Dorsolateral prefrontal cortex (tissue), 122 donors: ENCODE measurements at places on chromosomes 16 and 17. TPM values are rescaled to one million over a fixed set of nuclear protein-coding genes. Genes with fewer than 3 reads are reported as not detected.

Gene DRC3
- 3.0 TPM for total RNA-seq

DNA sequence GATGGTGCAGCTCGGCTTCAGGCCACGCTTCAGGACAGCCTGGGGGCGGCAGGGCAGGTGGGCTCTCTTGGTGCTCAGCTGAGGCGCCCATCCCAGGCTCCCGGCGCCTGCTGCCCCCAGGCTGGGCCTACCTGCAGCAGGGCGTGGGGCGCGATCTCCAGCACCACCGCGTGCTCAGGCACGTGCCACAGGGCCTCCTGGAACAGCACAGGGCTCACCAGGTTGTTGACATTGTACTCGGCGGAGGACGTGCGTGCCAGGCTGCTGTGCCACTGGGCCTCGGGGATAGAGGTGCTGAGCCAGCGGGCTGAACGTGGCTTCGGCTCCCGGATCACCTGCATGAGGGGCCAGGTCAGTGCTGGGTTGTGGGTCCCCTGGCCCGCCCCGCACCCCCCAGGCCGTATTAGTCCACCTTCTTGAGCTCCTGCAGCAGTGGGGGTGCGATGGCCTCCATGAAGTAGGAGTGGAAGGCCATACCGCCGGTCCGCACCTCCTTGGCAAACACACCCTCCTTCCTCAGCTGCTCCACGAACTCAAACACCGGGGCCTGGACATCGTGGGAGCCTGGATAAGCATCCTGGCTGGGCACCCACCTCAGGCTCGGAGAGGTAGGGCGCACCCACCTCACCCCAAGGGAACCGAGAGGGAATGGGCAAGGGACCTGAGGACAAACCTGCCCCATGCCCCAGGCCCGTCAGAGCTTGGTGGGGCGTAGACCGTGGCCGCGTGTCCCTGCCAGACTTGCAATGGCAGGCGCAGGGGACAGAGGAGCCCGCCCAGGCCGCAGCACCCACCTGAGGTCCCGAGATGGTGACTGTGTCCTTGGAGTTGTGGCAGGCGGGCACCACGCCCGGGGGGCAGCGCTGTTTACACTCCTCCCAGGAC, 9.0 kb downstream of the FASN start:
- DNase-seq: no peak

DNA sequence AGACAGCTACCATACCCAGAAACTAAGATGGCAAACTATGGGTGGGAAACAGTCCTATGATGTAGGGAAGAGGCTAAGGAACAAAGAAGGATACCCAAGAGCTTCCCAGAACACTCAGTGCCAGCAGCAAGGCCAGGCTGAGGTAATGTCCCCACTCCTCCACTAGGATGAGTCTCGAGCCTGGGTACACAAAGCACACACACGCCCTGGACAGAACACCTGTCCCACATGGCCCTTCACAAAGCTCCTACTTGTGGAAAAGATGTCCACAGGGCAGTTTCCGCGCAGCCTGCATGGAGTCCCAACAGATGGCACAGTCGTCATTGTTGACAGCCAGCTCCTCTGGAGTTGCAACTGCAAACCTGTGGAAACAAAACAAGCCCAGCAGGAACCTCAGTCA, 23.9 kb downstream of the AMFR start:
- no peak for DNase-seq

DNA sequence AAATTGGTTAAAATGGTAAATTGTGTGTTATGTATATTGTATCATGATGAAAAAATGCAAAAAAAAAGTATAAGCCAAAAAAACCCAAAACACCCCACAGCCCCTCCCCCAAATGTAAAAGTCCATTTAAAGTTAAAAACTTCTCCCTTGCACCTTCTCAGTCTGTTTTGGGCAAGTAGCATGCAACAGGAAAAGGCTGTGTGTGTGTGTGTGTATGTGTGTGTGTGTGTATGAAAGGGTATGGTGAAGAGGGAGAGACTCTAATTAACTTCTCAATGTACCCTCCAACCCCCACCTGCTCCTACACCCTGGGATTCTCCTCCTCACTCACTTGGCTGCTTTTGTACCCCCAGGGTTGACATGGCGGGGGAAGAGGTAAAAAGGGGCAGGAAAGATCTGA, 9.2 kb upstream of the GGT6 start:
- no peak for DNase-seq

- no peak for DNase-seq
Measured at GRCh38 chr16:65222049-65222448, 100.2 kb upstream of the CDH11 start.

Gene JUP
- 41.0 TPM for total RNA-seq

DNA sequence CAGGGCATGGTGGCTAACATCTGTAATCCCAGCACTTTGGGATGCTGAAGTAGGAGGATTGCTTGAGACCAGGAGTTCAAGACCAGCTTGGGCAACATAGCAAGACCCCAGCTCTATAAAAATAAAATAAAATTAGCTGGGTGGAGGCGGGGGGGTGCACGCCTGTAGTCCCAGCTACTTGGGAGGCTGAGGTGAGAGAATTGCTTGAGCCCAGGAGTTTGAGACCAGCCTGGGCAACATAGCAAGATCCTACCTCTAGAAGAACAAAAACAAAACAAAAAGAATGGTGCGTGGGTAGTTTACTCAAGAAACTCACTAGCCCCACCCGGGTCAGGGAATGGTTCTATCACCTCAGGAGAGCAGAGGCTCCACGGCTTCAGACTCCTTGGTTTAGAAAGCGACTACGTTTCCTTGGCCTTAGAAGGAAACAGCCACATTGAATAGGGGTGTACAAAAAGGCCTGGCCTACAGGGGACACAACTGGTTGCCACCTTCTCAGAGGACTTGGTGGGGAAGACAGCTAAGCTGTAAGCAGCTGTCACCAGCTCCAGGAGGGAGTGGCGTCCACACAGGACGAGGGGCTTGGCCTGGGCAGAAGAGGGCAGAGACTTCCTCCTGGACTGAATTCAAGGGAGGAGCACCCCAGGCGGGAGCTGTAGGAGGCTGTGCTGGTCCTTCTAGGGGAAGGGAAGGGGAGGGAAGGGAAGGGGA, 716 bp downstream of the TK1 start:
- DNase-seq: no peak

DNA sequence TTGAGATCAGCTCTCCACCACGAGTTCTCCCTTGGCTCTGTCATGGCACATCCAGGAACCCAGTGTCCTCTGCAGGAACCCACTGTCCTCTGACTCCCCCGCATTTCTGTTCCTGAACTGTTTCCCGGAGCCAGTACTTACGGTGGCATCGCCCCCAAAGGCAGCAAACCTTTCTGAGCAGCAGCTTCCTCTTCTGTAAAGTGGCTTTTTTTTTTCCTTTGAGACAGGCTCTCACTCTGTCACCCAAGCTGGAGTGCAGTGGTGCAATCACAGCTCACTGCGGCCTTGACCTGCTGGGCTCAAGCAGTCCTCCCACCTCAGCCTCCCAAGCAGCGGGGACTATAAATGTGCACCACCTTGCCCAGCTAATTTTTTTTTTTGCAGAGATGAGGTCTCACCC, 32.2 kb downstream of the NAGPA start:
- DNase-seq: peak; percentile 72

Gene PPL
- total RNA-seq: 20.4 TPM

Gene GPR139
- not detected for total RNA-seq

GRCh38 chr16:87143661-87144121, 173.5 kb downstream of the C16orf95 start:
- no peak for DNase-seq

DNA sequence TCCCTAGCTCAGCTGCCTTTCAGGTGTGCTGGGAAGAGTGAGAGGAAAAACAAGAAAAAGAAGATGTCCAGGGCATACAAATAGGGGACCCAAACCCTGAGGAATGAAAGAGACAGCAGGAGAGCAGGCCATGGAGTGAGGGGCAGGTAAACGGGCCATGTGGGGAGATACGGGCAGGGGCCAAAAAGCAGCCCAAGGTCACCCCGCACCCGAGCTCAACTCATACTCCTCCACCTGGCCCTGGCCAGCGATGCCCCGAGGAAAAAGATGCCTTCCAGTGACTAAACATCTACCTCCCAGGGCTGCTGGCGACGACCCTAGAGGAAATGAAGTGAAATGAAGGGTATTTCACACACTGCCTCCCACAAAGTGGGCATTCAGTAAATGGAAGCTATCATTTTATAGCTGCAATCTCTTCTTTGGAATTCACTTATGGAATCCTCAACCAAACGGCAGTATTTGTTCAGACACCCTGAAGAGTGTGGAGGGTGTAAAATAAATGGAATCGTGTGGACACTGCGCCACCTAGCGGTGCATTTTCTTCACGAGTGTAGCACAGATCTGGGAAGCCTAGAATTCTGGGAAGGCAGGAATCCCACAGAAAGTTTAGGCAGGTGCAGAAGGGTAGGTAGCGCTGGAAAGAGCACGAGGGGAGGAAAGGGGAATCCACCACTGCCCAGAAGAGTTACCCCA, 14.9 kb downstream of the ELAC2 start:
- DNase-seq: peak; percentile 90

Gene OR1A1
- total RNA-seq: not detected

GRCh38 chr16:26531290-26531730, 535.4 kb upstream of the C16orf82 start:
- DNase-seq: no peak

DNA sequence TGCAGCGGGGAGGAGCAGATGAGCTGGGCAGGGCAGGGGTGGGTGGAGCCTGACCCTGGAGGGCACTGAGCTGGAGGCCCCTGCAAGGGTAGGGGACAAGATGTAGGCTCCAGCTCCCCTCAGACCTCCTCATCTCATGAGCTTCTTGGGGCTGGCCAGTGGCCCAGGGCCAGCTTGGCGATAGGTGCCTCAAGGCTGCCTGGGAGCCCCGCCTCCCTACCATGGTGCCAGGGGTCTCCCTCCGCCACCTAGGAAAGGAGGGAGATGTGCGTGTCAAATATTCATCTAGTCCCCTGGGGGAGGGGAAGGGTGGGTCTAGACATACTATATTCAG, 3.9 kb downstream of the HIRIP3 start:
- no peak for DNase-seq

Gene SLFN14
- not detected for total RNA-seq

GRCh38 chr16:89136931-89137330, 34.6 kb upstream of the CDH15 start:
- no peak for DNase-seq

DNA sequence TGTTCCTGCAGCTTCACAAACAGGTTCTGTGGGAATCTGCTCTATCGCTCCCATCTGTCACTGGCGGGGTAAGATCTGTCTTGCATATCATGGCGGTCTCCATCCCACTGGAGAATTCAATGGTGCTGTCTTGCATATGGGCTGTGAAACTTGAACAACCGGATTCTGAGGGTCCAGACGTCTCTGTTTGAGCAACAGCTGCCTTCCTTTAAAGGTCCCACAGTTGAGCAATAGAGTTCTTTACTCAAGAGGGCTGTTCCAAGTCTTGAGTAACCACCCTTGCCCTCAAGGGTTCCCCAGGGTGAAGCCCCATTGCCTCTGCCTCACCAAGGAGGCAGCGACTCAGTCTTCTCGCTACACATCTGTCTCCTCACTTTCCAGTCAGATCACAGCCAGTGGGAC, 50.8 kb downstream of the ZFHX3 start:
- no peak for DNase-seq

DNA sequence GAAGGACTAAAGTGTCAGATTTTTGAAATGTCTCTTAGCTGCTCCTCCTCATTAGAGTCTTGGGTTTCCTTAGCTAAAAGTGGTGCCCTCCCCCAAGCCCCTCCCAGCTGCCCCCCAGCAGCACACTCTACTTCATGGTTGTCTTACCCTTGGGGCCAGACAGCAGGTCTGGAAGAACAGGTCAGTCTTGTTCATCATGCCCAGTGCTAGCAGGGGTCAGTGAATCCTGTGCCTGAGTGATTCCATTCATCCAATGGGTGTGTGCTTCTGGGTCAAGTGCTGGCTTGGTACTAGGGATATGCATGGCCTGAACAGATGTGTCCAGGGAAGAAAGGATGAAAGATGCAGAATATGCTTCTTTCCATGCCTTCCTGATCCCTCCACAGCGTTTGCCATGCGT, 93.2 kb downstream of the GNAO1 start:
- DNase-seq: peak; percentile 15

Gene SHISA6
- total RNA-seq: 10.1 TPM

Gene BCL6B
- total RNA-seq: 1.6 TPM

DNA sequence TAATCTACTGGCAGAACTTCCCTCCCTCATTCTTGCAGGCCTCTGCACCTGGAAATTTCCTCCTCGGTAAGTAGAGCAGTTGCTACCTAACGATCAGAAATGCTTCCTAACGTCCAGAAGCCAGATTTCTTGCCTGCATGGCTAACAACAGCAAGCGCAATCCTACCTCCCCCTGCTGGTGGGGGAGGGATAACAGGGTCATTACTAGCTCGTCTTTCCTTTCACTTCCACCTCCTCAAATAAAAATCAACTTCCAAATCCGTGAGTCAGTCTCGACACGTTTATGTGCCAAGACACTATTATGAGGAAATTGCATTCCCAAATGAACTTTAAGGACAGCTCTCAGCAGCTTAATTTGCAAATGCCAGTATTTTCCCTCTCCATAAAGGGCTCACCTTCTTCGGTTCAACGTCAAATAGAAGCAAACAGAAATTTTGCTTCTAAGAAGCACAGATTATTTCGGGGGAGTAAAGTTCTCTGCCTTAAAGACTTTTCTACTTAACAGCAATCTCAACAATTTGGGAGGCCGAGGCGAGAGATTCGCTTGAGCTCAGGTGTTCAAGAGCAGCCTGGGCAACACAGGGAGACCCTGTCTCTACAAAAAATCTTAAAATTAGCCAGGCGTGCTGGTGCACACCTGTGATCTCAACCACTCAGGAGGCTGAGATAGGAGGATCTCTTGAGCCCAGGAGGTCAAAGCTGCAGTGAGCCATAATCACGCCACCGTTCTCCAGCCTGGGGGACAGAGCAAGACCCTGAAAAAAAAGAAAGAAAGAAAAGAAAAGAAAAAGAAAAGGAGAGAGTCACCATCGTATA, 188.6 kb upstream of the PSMD7 start:
- DNase-seq: no peak
